ENCODE measurements at places on chromosomes 5 and 9.

- no peak for DNase-seq
Observed at GRCh38 chr9:104269374-104269773, 175.3 kb downstream of the SMC2 start.

- DNase-seq = no peak
Observed at GRCh38 chr9:128669786-128670185, 13.1 kb upstream of the DYNC2I2 start.

- no peak for DNase-seq
Observed at GRCh38 chr9:8567963-8568579, 768.5 kb upstream of the DMAC1 start.

GRCh38 chr5:62643556-62644451 is 65.2 kb downstream of the LRRC70 start:
- no peak for DNase-seq

- DNase-seq = no peak
Observed at GRCh38 chr5:142561029-142561428, 124.9 kb downstream of the FGF1 start.

- no peak for DNase-seq
Observed at GRCh38 chr9:82584349-82584863, 478.5 kb downstream of the RASEF start.

GRCh38 chr5:150490296-150490669 is 17.6 kb upstream of the NDST1 start:
- no peak for DNase-seq
